ENCODE measurements at places on chromosomes 7 and 10.

GRCh38 chr7:107891636-107892366 lies 818 bp downstream of the DLD start:
- no peak for DNase-seq

DNA sequence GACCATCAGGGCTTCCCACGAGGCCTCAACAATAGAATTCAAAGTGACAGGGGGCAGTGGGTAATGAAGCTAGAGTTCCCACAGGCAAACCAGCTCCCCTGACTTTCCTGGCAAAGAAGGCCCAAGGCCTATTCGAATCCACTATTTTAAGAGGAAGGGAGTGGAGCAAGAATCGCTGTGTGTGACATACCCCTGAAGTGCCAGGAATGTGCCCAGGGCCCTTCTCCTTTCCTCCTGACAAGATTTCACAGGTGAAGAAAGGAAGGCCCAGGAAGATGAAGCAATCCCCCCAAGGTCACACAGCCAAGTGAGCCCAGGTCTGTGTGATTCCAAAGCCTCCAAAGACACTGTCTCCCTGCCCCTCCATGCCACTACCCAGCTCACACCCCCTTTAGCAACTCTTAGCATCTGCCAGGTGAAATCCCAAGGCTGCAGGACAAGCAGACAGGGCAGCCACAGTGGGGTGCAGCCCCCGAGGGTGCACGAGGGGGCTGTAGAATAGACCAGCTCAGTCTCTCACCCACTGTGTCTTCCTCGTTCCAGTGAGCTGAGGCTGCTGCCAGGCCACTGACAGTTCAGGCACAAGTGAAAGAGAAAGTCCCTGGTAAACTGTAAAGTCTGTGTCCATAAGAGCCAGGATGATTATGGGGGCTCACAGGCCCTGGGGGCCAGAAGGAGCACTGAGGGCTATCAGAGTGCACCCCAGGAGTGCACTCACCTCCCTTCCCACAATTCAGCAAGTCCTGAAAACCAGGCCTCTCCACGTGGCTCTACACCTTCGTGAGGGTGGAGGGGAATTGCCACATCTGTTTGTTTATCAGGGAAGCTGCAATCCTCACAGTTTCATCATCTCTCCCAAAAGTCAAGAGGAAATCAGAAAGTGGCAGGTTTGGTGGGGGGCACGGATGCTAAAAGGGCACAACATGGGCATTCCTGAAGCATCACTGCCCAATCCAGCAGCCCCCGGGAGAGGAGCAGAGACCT lies 70.8 kb upstream of the ZMIZ1 start:
- DNase-seq, result no peak

DNA sequence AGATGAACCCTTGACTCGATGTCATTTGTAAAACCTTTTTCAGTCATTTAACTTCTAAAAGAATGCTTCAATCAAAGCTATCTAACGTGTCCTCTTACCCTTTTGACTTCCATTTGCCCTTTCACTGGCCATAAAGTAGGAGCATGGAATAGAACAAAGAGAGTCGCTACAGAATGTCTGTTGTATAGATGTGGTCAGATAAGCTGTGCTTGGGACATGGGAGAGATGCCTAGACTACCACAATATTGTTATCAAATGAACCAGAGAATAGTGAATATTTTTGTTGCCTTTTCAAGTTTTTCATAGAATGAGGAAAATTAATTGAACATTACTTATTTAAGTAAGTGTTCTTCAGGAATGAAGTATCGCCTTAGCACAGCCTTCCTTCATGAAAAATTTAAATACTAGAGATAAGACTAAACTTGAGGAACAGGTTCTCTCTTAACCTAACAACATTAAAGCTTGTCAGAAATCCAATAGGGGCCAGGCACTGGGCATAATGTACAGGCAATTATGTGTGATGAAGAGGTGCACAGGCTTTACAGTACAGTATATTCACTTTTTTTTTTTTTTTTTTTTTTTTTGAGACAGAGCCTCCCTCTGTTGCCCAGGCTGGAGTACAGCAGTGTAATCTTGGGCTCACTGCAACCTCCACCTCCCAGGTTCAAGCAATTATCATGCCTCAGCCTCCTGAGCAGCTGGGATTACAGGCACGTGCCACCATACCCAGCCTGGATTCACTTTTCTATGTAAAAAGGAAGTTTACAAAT lies 7.5 kb upstream of the KMT2E start:
- no peak for DNase-seq

- no peak for DNase-seq
Measured at GRCh38 chr10:87678302-87678701, 18.6 kb downstream of the PAPSS2 start.

DNA sequence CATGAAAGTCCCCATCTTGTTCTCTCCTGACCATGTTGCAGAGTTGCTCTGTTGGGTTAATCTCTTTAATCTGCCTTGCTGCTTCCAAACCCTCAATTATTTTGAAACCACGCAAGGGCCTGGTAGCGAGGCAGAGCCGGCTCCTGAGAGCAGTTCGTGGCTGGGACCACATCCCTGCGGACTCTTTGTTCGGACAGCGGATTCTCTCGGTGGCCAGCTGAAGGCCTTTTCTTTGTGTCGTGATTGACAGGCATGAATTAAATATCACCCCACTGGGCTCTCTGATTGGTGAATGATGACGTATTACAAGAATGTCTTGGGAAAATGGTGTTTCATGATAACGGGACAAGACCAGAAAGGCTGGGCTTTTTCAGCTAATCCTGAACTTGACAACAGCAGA lies 66.9 kb upstream of the ARHGAP21 start:
- DNase-seq, result no peak

DNA sequence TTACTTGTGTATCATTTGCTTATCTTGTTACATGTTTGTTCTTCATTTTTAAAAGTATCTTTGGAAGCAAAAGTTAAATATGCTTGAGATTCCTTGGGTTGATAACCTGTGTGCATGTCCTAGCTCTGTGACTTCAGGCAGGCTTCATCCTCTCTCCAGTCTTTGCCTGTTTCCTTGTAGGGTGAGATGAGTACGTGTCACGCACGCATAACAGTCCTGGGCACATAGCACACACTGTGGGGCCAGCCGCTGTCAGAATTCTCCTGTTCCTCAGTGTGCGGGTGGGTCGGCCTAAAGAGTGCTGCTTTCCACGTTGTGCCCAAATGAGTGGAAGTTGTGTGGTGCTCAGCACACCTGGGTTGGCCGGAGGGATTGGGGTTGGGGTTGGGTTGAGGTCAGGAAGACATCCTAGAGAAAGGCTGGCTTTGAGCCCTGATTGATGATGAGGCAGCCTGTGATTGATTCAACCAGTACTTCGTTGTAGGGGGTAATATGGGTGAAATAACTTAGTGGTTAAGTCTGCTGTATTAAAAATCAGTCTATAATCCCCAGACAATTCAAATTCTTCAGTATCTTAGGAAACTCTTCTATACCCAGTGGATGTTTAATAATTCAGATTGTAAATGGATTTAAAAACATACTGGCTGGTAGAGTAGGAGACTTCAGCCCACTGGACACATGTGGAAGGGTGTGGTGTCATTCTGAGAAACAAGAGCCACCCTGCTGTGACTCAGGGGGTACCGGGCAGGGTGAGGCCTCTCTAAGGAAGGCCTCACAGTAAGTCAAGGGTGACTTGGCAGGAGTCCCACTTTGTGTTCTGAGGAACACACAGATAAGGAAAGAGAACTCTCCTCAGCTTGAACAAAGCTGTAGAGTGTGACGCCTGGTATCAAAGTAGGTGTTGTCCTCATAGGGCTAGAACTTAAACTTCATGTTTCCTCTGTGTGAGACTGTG lies 54.8 kb downstream of the DAGLB start:
- peak; percentile 44 for DNase-seq

DNA sequence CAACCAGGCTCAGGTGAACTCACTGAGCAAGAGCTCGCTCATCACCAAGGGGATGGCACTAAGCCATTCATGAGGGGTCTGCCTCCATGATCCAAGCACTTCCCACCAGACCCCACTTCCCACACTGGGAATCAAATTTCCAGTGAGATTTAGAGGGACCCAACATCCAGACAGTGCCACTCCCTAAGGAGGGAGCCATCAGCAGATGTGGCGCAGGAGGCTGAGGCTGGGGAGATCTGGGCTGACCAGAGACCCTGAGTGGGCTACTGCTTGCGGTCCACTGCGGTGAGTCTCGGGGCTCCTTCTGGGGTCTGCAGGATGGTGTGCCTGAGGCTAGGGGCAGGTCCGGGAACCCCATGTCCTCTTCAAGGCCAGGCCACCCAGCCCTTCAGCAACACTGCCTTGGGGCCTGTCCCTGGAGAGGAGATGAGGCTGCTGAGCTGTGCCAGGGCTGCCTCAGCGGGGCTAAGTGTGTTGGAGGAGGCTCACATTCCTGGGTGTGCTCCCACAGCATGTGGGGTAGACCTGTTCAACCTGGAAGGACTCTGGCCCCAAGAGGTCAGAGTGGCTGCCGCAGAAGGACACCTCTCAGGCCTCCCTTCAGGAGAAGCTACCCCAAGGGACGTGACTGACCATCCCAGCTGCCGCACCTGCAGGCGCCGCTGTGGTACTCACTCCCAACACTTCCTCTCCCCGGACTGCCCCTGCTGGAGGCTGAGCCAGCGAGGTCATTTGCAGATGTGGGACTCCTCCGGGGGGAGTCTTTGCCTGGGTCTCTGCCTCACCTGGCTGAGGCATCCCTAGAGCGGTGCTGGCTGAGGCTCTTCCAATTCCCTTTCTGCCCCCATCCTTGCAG lies 22.3 kb upstream of the PCBD1 start:
- DNase-seq, result no peak

- no peak for DNase-seq
Measured at GRCh38 chr10:49116509-49117375, 1.4 kb upstream of the VSTM4 start.

- DNase-seq, result peak; percentile 96
Measured at GRCh38 chr10:104300736-104301292, 31.8 kb downstream of the GSTO2 start.

Measured in HFF-Myc (cell line).